ENCODE measurements at places on chromosomes 4 and X.

DNA sequence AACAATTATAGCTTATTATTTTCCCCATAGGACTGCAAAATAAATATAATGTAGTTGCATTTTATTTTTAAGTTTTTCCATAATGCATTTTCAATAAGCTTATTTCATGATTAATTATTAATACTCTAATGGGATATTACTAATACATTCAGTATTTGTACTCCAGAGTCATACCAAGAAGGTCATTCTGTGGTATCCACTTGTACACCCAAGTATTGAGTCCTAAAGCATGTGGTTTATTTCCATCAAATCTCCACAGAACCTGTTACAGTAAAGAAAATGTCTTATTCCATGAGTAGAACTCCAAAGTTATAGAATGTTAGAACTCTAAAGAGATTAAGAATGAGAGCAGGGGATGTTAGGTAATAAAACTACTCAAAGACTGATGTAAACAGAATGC lies 30.6 kb downstream of the UGT2A3 start:
- no peak for DNase-seq

GRCh38 chr4:27429364-27429871 lies 568.8 kb downstream of the STIM2 start:
- DNase-seq = no peak

DNA sequence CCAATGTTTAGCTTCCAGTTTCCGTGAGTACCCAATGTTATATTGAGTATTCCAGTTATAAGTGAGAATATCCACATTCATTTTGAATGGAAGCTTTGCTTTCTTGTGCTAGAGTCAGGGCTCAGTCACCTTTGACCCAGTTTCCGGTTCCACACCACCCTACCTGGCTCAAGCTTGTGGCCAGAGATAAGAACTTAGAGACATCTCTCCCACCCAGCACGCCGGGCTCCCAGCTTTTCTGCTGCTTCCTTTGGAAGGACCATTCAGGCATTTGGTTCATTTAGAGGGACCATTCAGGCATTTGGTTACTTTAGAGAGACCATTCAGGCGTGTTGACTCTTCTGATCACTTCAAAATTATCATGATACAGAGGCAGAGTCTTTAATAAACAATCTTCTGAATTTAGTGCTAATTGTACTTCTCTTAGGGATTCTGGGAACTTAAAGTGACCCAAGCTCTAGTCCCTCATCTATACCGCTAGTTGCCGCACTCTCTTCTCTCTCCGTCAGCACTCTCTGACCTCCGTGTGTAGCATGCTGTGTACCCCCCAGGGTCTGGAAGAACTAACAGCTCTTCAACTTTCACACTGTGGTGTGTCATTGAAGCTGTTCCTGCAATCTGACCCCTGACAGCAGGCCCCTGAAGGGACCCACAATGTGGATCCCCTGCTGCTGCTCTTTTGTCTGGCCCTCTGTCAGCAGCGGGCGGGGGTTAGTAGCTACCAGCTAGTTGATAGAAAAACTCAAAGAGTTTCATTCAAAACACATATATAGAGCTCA lies 943.1 kb downstream of the ARAP2 start:
- DNase-seq = no peak

DNA sequence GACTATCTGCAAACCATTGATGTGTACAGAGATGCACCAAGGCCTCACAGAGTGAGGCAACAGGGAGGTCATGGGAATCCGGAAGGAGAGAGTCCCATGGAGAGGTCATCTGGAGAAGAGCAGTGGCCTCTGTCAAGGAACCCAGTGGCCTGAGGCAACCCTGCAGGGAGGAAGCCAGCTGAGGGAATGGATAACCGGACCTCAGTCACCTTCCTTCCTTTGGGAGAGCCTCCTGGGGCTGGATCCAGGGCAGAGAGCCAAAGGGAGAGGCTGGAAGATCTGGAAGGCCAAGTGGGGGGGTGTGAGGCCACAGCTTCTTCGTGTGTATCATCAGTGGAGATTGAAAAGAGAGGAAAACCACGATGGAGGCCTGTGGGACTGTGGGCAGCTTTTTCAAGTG lies 24.3 kb upstream of the CD38 start:
- DNase-seq = no peak

DNA sequence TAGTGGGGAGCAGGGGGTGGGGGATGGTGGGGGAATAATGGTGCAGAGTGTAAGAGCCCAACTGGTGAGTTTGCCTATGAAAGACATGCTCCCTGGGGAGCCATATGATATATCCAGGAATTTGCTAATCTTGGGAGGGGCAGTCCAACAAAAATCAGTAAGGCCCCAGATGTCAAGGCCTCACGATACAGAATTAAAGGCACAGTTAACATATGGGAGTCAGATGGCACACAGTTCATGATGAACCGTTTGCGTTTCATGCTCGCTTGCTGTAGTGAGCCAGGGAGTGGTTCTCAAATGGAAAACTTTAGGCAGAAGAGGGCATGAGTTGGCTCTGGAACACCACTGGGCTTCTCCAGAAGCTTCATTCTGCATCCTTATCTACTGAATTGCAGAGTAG lies 33.9 kb upstream of the VCX2 start:
- DNase-seq = no peak

- no peak for DNase-seq
These were observed 5.8 kb downstream of the DGAT2L6 start for GRCh38 chrX:70183091-70183490.

DNA sequence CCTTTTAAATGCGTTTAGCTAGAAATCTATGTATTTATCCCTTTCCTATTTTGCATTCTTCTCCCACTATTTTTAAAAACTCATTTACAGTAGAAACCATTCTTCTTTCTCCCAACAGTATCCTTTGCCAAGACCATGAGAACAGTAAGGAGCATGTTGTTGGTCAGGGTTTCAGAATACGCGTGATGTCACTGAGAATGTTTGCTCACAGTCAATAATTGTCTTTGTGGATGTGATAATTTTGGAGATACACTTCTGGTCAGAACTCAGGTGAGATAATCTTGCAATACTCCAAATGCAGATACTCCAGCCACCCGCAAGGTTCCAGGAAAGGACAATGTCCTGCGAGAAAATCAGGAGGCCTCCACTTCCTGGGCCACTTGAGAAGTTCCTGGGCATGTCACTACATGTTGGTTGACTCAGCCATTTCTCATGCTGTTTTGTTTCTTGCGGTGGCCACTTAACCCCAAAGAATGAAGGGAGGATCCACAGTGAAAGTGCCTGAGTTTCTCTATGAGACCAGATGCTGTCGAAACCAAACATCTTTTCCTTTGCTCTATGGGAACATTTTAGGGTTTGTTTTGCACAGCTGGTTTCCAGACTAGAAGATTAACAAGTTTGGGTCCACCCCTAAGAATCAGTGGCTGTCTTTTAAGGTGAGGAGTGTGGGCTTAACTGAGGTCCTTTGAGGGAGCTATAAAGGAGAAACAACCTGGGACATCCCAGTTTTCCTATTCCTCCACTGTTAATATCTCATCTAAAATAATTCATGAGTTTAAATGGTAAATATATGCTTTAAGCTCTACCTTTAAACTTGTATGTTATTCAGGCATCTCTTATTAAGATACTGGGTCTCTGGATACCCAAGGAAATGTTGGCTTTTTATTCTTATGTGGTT lies 116.0 kb downstream of the SOWAHB start:
- peak; percentile 9 for DNase-seq

GRCh38 chr4:148015058-148015457 lies 283.2 kb downstream of the ARHGAP10 start:
- peak; percentile 6 for DNase-seq

DNA sequence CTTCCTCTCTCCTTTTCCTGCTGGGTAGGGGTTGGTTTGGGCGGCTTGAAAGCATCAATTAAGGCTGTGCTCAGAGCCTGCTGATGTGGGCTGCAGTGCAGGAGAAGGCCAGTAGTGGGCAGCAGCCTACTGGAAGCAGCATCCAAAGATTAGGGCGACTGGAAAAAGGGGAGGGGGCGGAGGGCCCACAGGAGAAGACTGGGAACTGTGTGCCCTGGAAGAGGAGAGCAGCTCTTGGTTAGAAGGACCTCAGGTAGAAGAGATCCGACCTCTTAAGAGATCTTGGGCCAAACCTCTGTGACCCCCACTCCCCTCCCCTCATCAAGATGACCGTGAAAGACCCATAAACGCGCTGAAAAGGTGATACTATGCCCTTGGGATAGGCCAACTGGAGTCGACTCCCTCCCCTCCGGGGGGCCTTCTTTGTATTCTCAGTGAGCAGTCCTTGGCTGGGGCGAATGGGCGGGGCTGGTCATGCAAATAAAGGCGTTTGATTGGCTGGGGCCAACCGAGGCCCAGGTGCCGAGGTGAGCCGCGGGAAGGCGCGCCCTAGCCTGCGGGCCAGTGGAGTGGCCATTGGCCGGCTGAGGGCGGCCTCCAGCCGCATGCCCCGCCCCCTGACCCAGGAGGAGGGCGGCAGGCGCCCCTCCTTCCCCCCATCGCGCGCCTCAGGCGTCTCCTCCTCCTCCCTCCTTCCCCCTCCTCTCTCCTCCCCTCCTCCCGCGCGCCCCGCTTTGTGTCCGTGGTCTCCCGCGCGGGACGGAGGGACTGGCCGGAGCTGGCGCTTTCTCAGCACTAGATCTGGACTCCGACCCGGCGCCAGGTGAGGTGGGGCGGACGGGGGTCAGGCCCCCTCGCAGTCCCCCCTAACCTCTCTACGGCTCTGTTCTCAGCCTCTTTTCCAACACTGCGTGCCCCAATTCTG lies 10.1 kb downstream of the DLG3 start:
- peak; percentile 56 for DNase-seq

DNA sequence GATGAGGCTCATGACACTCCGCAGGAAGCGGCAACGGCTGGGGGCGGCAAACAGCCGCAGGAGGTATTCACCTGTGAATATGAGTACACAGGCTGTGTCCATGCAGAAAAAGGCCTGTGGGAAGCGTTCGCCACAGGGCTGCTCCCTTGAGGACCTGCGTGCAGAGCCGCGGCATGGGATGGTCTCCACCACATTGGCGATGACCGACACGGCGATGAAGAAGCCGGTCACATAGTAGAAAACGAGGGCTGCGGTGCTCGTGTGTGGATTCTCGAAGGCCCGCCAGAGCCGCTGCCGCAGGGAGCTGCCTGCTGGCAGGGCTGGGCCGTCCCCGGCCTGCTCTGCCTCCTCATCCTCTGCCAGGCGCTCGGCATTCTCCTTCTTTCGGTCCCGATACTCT lies 2.2 kb downstream of the KCND1 start:
- no peak for DNase-seq

GRCh38 chr4:845836-846251 lies 19.9 kb upstream of the CPLX1 start:
- DNase-seq = no peak

- no peak for DNase-seq
These were observed 372.7 kb downstream of the INPP4B start for GRCh38 chr4:142473218-142473959.

All from NB4 (cell line).